Fibroblast of skin of right quadriceps (primary cell): ENCODE measurements at places on chromosomes 3 and 15.

DNA sequence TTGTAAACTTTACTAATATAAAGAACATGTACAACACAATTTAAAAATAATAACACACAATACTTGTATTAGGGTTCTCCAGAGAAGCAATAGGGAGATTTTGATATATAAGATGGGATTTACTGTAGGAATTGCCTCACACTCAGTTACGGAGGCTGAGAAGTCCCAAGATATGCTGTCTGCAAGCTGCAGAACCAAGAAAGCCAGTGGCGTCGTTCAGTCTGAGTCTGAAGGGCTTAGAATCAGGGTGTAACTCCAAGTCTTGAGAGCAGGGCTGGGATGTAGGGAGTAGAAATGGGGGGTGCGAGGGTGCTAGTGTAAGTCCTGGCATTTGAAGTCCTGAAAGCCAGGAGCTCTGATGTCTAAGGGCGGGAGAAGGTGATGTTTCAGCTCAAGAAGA, 206.6 kb upstream of the HES1 start:
- no peak for DNase-seq

- DNase-seq: no peak
These were observed 121.8 kb downstream of the AGBL1 start for GRCh38 chr15:86201313-86202008.

DNA sequence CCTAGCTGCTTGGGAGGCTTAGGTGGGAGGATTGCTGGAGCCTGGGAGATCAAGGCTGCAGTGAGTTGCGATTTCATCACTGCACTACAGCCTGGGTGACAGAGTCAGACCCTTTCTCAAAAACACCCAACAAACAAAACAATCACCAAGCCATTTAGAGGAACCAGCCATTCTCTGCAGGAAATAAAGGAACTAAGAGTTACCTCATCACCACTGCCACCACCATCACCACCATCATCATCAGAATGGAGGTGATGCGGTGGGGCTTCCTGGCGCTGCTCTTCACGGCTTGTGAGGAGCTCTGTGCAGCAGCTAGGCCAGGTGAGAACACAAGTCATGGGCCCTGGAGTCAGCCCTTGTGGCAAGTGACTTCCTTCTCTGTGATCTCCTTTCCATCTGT, 37.7 kb upstream of the KLHL25 start:
- DNase-seq: no peak

- DNase-seq: no peak
These were observed 15.0 kb upstream of the UTS2B start for GRCh38 chr3:191345334-191345733.

- no peak for DNase-seq
These were observed 25.7 kb upstream of the OCA2 start for GRCh38 chr15:28124841-28125240.
